ENCODE measurements at places on chromosomes 7 and 10.

- DNase-seq, result no peak
These were observed 143.2 kb downstream of the GRK5 start for GRCh38 chr10:119350502-119351097.

- no peak for DNase-seq
These were observed at the start of gene MYL7 for GRCh38 chr7:44141221-44141850. TSS of gene MYL7 (minus strand) at chr7:44141332. CDS start at chr7:44141305, 27 bp downstream.

GRCh38 chr7:21497072-21497471, 45.8 kb upstream of the DNAH11 start:
- DNase-seq, result no peak

DNA sequence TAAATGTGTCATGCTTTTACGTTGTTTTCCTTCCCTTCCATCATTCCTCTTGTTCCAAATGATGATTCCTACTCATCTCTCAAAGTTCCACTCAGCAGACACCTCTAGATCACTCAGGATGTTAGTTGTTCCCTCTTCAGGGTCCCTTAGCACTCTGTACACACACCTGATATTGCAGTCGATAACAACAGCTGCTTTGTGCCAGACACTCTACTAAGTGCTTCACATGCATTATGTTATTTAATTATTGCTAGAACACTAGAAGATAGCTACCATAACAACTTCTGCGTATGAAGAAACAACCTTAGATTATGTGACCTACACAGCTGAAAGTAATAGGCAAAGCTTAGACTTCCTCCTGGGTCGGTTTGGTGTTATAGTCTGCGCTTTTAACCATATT, 29.6 kb downstream of the PCBD1 start:
- no peak for DNase-seq

GRCh38 chr10:22581461-22581860, 132.9 kb downstream of the PIP4K2A start:
- no peak for DNase-seq

- peak; percentile 35 for DNase-seq
These were observed 70.3 kb upstream of the KMT2E start for GRCh38 chr7:104943502-104944343.

GRCh38 chr10:21661935-21662334, 127.9 kb downstream of the MLLT10 start:
- no peak for DNase-seq
